ENCODE measurements at places on chromosomes 16 and 17.

DNA sequence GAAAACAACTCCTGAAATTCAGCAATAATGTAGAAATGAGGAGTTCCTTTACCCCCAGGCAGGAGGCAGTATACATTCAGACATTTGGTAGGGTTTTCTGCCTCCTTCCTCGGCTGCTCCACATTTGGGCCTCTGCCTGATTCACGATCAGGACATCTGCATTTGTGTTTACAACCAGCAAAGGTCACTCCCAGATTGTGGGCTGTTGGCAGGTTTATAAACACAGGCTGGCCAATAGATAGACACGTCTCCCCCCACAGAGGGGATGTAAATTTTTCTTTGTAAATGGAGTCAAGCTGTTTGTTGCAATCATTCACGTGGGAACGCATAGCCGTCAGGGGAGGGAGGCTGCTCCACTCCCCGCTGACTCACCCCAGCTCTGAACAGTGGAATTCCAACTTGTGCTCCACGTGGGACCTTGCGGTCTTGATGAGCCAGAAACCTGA, 252.1 kb upstream of the N4BP1 start:
- DNase-seq, result no peak

- peak; percentile 44 for DNase-seq
Observed at GRCh38 chr16:10297341-10298006, 88.4 kb upstream of the ATF7IP2 start.

DNA sequence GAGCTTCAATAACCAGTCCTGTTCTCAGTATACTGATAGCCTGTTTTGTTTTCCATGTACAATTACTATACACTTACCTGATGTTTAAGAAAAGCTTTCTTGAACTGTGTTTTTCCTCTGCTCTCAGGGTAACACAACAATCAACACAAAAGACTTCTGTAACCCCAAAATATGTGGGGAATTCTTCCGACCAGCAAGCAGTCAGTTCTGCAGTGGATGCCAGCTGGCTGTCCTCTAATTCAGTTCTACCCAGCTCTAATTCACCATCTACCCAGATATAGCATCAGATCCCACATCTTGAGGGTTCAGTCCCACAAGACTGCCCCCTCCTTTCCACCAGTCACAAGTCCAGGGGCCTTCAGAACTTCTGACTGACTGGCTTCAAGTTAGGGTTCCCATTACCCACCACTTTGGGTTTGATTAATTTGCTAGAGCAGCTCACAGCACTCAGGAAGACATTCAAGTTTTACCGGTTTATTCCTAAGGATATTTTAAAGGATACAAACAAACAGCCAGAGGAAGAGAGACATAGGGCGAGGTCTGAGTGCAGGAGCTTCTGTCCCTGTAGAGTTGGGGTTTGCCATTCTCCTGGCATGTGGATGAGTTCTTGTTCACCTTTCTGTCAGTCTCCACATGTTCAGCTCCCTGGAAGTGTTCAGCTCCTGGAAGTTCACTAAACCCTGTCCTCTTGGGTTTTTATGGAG, 178.2 kb downstream of the CHD9 start:
- no peak for DNase-seq

DNA sequence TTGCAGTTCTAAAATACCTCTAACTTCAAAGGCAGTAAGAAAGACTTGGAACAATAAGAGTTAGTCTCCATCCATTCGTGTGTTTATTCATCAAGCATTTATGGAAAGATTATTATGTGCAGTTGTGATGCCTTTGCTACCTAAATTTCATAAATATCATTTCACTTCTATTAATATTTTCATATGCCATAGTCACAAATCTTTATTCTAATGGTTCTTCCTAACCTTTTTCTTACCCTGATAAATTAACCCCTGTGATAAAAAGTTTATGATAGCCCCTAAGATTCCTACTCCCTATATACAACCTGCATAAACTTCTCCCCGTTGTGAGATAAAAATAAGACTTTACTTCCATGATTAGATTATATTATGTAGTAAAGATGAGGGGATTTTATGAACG, 94.9 kb downstream of the BRIP1 start:
- DNase-seq, result no peak

GRCh38 chr17:322006-322780, 30.4 kb downstream of the RPH3AL start:
- DNase-seq, result peak; percentile 48

DNA sequence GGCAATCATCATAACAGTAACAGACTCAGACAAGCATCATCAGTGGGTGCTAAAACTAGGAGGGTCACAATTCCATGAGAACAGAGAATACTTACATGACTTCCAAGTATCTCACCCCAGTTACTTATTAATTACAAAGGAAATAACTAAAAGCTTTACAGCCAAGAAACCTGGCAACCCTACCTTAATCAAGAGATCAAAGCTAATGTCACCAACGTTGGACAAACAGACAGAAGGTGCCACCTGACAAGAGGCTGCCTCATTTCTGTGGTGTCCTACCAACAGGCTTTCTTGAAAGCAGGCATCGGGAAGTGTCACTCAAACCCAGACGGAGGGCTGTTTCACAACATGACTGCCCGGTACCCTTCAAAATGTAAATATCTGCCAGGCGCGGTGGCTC, 84.6 kb downstream of the RMI2 start:
- DNase-seq, result no peak

DNA sequence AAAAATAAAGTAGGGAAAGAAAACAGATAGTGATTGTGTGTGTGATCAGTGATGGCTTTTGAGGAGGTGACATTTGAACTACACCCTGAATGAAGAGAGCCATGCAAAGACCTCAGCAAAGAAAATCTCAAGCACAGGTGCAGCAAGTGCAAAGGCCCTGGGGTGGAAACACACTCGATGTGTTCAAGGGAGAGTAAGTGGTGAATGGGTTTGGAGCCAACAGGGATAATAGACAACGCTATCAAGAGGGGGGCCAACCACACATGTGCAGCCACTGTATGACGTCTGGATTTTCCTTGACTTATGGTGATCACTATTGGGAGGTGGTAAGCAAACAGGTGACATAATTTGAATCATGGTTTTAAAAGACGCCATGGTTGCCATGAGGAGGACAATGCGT, 564.2 kb downstream of the WWOX start:
- DNase-seq, result no peak

DNA sequence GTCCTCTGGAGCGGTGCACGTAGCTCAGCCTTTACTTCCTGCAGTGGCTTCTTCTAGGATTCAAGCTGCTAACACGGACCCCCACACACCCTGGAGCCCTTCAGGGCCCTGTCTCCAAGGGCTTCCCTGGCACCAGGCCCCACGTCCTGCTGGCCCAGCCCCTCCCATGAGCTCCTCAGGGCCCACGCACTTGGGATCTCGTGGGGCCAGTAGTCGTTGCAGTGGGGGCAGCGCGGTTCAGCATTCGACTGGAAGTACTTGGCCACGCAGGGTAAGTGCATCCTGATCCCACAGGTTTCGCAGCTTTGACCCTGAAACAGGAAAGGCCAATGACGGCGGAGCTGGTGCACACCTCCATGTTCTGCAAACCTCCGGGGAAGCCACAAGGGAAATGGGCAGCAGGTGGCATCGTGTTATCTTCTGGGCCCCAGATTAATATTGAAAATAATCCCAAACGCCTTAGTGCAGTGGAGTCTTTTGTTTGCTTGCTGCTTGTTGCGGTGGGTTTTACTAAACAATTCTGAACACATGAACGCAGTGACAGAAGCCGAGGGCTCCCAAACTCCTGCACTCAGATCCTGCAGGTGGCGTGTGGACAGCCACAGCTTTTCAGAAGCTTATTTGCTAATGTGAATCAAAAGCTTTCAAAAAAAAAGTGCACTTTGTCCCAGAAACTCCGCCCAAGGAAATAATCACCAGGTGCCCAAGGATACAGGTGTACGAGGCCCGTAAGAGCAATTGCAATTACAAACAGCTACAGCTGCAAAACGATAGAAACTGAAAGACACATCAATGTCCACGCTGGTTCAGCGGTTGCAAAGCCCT, 22.4 kb downstream of the KDM8 start:
- DNase-seq, result no peak

GRCh38 chr16:56263711-56264608, 72.7 kb downstream of the GNAO1 start:
- peak; percentile 20 for DNase-seq

DNA sequence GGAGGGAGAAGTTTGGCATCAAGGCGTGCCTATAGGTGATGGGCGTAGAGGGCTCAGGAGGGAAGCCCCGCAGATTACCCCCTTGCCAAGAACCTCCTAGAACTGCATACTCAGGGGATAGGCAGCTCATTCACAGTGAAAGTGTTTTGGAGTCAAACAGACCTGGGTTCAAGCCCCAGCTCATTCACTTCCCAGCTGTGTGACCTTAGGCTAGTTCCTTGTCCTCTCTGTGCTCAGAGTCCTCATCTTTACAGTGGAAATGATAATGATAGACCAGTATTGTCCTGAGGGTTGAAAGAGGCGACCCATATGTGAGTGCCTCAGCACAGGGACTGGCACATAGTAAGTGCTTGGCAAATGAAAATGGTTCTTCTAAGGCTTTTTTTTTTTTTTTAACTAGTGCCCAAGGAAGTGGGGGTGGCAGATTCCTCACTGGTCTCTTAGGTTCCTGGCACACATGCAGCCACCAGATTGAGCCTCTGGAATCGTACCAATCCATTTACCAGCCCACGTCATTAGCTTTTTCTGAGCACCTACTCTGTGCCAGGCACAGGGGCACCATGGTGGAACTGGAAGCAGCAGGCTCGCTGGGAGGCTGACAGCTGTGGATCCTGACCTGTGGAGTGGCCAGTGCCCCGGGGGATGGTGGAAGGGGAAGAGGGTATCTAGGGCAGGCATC, 75.8 kb downstream of the SREBF1 start:
- no peak for DNase-seq

DNA sequence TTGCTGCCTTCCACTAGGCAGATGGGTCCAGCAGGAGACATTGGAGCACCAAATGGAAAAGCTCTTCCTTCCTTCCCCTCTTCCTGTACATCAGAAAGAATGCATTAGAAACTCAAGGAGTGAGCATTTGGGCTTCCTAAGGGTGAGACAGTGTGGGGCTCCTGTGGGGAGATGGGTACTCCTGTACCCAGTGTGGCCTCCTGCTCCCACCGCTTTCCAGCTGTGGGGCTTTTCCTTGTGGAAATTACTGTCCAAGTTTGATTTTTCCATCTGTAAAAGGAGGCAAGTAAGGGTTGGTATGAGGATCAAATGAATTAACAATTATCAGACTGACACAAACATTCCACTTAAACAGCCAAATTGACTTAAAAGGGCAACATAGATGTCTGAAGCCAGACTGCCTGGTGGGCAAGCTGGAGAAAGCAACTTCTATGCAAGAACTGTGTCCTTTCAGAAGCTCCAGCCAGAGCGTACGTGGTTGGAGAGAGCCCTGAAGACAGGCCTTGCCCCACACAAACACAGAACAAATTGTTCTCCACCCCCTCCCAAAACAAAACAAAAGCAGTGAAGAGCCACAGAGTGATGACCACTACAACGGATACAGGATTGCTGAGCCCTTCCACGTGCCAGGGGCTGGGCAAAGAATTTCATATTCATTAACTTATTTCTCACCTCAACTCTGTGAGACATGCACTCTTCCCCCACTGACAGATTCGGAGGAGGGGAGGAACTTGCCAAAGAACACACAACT, 23.1 kb upstream of the ALDH3A1 start:
- DNase-seq, result no peak

DNA sequence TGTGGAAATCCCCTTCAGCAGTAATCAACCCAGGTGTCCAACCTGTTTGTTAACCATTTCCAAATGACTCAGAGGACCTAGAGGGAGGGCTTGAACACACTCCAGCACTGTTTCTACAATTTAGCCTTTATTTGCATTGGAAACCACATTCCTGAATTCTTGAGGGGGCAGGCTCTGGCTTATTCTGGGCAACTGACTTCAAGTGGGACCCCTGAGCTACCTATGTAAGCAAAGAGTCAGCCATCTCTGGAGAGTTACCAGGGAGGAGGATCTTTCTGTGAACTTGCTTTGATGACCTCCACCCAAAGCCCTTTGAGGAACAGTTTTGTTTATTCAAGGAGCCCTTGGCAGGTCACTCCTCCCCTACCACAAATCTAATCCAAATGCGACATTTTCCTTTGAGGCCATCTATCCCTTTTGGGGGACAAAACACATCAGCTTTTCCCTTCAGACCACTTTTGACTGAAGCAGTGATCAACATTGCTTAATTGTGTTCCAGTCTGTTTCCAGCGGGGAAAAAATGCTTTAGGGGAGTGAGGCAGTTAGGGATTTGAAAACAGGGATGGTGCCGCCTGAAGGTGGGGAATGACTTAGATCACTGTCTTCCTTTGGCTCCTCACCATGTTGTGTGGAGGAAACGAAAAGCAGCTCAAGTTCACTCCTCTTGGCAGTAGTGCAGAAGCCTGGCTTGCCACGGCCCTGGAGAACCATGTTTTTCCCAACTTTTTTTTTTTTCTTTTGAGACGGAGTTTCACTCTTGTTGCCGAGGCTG, 46.2 kb downstream of the TUBD1 start:
- no peak for DNase-seq

- DNase-seq, result no peak
Observed at GRCh38 chr16:63744077-63744874, 1377.6 kb downstream of the CDH11 start.

- no peak for DNase-seq
Observed at GRCh38 chr17:45046537-45047125, 4.8 kb downstream of the DCAKD start.

- no peak for DNase-seq
Observed at GRCh38 chr16:23855010-23855409, 19.2 kb downstream of the PRKCB start.

GRCh38 chr17:27455236-27455913, 873 bp upstream of the KSR1 start:
- DNase-seq, result no peak

- DNase-seq, result no peak
Observed at GRCh38 chr17:35728551-35728950, 2.9 kb upstream of the RASL10B start.

DNA sequence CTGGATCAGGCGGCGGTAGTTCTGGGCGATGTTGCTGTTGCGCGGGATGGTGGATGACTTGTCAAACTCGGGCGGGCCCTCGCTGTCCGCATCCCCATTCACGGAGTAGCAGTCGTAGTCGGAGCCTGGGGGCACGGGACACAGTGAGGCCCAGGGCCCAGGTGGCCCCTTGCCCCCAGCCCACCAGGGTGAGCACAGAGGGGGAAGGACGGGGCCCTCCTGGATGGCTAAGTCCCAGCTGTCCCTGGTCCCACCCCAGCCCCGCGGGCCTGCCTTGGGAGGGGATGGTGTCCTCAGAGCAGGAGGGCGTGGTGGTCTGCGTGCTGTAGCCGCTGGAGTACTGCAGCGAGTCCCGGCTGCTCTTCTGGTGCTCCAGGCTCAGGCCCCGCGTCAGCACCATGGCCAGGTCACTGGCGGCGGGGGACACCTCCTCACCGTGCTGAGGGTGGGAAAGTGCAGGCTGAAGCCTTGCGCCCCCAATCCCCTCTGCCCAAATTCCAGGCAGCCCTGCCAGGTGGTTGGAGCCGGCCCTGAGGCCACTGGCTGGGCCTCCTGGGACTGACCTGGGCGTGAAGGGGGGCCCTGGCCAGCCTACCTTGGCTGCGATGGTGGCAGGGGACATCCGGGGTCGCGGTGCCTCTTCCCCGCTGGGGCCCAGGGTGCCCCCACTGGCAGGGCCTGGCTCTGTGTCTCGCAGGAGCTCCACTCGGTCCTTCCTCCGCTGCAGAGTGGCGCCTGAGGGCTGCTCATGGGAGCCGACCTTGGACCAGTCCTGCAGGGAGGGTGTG, 18.2 kb downstream of the IL34 start:
- DNase-seq, result no peak
